ENCODE measurements at places on chromosomes 7 and 10.

- peak; percentile 88 for DNase-seq
These were observed 16.2 kb upstream of the NME8 start for GRCh38 chr7:37832194-37832593.

- DNase-seq = peak; percentile 18
These were observed at the start of gene NFKB2 for GRCh38 chr10:102395400-102396316. Gene NFKB2 (plus strand): TSS chr10:102395705. CDS start chr10:102395960, 255 bp downstream.

GRCh38 chr7:111098011-111098925 lies 7.3 kb downstream of the LRRN3 start:
- DNase-seq = peak; percentile 50

DNA sequence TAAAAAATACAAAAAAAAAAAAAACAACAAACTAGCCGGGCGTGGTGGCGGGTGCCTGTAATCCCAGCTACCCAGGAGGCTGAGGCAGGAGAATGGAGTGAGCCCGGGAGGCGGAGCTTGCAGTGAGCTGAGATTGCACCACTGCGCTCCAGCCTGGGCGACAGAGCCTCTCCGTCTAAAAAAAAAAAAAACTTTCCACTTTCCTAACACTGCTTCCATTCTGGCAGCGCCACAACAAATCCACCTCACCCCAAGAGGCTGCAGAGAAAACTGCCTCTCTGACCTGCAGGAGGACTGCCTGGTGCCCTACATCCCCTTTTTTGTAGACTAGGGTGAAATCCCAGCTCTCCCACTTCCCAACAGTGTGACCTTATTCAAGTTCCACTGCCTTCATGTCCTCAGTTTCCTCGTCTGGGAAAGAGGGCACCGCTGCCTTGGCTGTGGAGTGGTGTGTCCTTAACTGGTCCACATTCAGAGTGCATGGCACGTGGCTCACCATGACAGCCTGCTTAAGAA lies 2.6 kb upstream of the MBL2 start:
- no peak for DNase-seq

GRCh38 chr10:73650537-73651331 lies 5.1 kb downstream of the SYNPO2L start:
- DNase-seq = no peak

DNA sequence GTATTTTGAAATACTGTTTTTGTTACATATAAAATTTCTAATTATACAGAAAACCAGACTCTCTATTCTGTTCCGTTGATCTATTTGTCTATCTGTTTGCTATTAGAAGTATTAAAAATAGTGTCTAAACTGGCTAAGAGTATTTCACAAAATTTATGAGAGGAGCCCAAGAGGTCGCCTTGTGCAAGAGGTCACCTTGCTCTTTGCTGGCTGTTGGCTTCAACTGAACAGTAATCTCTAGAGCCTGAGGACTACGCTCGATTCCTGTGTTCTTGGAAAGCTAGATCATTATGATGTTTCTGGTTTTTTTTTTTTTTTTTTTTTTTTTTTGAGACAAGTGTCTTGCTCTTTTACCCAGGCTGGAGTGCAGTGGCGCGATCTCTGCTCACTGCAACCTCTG lies 428.6 kb downstream of the LRMDA start:
- no peak for DNase-seq

DNA sequence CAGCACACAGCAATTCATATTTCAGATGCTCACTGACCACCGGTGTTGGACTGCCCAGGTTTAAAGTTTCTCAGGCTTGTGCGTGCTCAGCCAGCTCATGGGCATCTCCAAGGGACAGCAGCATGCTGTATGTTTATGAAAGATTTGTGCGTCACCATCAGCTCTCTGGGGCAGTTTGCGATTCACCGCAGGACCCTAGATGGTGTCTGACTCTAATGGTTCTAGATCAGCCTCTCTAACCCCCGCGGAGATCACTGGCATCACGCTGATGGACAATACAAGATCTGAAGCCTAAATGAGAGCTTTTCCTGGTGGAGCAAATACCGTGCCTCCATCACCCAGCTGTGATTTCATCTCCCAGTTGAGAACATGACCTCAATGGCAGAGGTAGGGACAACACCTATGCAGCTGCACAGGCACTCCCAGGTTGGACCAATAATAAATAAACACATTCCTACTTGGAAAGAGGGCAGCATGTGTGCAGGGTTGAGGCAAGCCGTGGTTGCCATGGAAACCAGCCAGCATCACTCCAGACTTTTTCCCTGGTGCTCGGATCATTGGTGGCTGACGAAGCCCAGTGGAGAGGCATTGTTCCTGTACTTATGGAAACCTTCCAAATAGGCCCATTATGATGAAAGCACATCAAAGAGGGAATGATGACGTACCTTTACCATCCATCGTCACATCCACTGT lies 253.6 kb downstream of the KCNMA1 start:
- peak; percentile 52 for DNase-seq

- DNase-seq = no peak
These were observed 732.1 kb upstream of the POT1 start for GRCh38 chr7:125661677-125662076.

DNA sequence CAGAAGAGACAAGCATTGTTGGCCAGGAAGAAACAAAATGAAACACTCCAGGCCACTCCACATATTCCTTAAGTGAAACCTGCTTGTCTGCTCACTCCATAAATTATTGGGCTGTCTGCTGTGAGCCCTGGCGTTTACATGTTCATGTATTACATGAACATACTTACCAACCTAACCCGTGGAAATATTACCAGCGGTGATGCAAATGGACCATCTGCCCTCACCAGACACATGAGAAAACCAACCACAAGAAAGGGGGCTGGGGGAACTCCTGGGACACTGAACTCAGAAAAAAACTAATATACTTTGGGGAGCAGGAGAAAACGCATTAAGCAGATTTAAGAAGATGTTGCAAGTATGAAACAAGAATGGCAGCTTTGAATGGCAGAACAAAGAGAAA lies 731.2 kb upstream of the IGFBP3 start:
- no peak for DNase-seq

GRCh38 chr10:103793920-103794883 lies 61.2 kb downstream of the SH3PXD2A start:
- DNase-seq = peak; percentile 4

DNA sequence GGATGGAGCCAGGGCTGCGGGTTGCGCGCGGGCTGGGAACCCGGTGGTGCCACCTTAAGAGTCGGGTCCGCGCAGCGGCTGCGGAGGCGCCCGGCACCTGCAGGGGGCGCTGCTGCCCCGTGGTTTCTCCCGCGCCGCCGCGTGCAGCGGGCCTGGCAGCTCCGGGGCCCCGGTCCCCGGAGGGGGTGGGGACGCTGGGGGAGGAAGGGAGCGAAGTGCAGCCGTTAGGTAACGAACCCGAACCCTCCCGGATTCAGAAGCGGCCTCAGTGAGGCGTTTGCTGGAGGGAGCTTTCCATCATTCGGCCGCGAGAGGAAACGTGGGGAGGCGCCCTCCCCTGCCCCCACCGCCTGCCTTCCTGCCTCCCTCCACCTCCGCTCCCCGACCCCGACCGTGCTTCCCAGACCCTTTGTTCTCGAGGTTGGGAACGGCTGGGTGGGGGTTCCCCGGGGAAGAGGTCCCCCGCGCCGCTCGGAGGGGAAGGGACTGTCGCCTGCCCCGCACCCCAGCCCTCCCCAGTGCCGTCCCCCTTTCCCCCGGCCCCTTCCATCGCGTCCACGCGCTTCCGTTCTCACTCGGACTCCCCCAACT lies 29.6 kb downstream of the SKIDA1 start:
- DNase-seq = peak; percentile 45

GRCh38 chr7:155295511-155295910 lies 2.2 kb upstream of the INSIG1 start:
- DNase-seq = no peak

DNA sequence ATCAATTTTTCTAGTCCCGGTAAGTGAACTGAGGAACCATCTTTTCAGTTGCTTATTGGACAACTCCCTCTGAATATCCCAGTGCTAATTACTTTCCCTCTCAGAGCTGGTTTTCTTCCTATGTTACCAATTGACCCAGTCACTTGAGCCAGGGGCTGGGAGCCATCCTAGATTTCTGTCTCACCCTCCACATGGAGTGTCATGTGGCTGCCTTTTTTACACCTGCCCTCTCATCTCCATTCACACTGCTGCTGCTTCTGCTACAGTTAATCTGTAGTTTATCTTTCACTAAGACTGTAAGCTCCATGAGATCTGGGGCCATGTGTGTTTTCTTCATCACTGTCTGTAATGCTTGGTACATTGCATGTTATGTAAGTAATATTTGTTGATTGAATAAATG lies 35.8 kb downstream of the VCL start:
- DNase-seq = no peak

GRCh38 chr7:34064519-34065158 lies 159.3 kb downstream of the BMPER start:
- no peak for DNase-seq

DNA sequence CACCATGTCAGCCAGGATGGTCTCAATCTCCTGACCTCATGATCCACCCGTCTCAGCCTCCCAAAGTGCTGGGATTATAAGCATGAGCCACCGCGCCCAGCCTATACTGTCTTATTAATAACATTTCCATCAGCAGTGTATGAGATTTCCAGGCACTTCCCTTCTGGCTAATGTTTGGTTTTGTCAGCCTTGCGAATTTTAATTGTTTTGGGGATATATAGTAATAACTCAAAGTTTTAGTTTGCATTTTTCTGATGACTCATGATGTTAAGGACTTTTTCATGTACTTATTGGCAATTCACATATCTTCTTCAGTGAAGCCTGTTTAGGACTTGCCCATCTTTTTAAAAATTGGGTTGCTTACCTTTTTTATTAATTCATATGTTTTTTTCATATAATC lies 76.0 kb downstream of the TMEM270 start:
- no peak for DNase-seq

GRCh38 chr7:23055582-23056178 lies 41.8 kb upstream of the HYCC1 start:
- peak; percentile 80 for DNase-seq

DNA sequence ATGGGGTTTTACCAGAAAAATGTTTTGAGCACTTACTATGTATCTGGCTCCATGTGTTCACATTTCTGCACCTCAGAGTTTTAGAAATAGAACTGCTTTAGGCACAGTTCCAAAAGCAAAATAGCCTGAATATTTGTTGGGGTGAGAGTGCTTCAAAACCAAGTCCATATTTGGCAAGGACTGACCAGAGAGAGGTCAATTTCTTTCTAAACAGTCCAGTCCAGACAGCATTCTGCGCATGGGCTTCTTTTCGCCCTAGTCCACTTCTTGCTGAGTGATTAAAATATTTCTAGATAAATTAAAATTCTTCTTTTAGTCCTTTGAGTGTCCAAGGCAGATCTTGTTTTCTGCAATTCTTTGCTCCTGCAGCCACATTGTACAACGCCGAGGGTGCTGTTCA lies 427.0 kb downstream of the PHTF2 start:
- DNase-seq = no peak

- DNase-seq = no peak
These were observed 168.0 kb upstream of the PRKCQ start for GRCh38 chr10:6748029-6748428.

GRCh38 chr7:30389791-30390190 lies 88.8 kb downstream of the NOD1 start:
- DNase-seq = no peak

GRCh38 chr7:73597978-73598782 lies 19.8 kb upstream of the TBL2 start:
- no peak for DNase-seq

GRCh38 chr7:8146106-8146787 lies 115.7 kb downstream of the ICA1 start:
- no peak for DNase-seq

DNA sequence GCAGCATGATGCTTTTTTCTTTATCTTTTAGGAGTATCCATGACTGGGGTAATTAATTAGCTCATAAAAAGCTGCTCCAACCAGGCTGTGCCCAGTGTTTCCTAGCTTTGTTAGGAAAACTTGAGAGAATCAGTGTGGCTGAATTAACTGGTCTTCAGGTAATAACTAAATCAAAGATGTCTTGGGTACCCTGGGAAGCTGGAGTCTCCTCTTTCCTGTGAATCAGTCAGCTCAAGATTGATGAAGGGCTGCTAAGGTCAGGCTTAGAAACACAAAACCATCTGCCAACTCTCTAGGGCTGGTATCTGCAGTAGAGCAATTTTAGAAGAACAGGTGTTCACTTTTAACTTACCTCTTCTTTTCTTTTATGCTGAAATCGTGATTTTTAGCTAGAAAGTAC lies 21.4 kb upstream of the ATOH7 start:
- DNase-seq = no peak

DNA sequence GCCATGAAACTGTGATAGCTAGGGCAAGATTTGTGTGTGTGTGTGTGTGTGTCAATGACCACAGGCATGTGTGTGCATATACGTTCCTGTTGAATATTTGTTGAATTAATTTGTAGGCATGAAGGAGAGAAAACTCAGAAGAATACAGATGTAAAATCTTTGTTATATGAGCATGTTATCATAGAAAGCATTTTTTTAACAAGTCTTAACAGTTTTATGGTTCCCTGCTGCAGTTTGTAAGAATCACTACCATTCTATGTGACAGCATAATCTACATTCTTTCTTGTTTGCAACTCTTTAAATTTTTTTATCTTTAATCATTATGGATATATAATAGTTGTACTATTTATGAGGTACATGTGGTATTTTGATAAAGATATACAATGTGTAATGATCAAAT lies 130.3 kb downstream of the CD36 start:
- no peak for DNase-seq

DNA sequence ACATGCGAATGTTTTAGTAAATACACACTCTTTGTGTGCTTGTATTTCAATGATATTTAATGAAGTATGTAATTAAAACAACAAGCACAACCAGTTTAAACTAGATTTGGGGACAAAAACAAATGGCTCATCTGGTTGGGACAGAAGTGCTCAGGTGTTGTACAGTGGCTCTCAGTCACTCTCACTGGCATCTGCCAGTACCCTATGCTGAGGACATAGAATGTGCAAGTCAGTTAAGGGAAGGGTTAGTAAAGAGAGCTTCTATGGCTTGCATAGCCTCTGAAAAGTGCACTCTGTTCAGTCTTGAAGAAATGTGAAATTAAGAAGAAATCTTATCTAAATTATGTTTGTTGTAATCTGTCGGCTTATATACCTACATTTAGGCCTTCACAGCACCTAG lies 183.0 kb downstream of the LRRC4 start:
- DNase-seq = no peak

DNA sequence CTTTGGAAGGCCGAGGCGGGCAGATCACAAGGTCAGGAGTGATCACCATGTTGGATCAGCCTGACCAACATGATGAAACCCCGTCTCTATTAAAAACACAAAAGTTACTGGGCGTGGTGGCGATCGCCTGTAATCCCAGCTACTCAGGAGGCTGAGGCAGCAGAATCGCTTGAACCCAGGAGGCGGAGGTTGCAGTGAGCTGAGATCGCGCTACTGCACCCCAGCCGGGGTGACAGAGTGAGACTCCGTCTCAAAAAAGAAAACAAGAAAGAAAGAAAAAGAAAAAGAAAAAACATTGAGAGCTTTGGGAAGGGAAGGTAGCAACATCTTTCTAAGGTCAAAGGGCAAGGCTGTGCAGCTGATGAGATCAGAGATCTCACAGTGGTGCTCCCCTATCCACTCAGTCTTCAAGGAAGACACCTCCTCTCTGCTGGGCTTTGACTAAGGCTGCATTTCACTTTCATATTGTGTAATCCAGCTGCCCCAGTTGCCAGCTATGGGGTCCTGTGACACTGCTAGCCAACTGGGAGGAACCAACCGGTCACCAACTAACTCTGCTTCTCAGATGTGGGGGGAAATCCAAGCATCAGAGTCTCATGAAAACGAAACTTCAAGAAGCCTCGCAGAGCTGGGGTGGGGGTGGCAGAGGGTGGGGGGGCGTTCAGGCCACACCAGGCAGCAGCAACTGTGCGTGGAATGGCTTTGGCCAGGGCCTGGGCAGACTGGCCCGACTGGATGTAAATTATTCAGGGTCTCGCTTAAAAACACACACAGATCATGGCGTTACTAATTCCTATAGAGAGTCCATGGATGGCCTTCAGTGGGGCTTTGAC lies 1.5 kb downstream of the IL15RA start:
- no peak for DNase-seq

All from NCI-H1105 treated with DMSO at 0.1 percent for 48 hours (cell line).